ENCODE measurements at places on chromosomes 3 and 15. TPM values are rescaled to one million over a fixed set of nuclear protein-coding genes. Genes with fewer than 3 reads are reported as not detected.

DNA sequence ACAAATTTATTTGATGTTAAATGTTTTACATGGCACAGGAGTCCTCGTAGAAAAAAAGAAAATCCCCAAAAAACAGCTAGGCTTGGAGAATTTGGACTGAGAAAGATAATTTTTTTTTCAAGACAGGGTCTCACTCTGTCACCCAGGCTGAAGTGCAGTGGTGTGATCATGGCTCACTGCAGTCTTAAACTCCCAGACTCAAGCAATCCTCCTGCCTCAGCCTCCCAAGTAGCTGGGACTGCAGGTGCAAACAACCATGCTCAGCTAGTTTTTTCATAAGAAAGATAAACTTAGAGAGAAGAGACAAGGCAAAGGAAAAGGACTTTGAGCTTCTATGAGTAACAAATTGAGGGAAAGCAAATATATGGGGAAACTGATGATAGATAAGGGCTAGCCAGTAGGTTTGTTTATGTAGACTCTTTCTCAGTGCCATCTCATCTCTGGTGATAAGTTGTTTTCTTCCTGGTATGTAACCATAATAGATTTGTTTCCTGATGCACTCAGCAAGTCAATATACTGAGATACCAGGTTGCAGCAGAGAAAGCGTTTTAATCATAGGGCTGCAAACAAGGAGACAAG is 13.1 kb upstream of the TRMT10C start:
- no peak for DNase-seq

DNA sequence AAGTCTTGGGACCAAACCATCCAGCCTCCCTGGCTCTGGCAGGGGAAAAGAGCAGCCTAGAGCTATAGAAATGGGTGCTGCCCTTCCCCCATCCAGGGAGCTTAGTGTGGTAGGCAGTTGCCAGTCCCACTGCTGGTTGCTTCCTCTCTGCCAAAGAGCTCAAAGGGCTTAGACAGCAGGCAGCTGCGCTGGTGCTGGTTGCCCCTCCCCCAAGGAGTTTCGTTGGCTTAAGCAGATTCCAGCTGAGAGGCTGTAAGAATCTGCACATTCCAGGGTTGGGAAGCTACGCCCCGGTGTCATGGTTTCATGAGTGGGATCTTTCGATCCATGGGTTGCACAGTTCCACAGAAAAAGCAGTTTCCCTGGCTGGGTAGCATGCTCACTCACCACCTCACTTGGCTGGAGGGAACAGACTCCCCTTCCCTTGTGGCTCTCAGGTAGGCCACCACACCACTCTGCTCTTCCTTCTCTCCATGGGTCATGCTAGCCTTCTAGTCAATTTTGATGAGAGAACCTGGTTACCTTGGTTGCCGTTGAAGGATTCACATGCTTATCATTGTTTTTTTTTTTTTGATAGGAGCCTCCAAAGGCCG is 195.1 kb downstream of the EPHA6 start:
- DNase-seq: no peak

- no peak for DNase-seq
Observed at GRCh38 chr15:66587749-66588148, 22.0 kb upstream of the LCTL start.

DNA sequence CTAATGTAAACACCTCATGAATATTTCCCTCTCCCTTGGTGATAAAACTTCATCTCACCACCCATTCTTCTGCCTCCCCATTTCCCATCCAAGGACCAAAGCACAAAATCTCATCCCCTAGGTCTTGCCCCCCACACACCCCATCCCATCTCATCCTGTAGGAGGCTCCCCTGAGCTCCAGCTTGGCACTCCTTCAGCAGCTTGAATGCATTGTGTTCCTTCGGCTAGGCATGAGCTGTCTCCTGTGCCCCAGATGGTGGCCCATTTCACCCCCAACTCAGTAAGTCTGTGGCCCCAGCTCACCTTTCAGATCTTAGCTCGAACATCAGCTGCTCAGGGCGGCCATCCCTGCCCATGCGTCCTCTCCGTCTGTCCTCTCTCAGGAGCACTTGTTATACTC is 203.6 kb upstream of the NR2F2 start:
- DNase-seq: no peak

- no peak for DNase-seq
Observed at GRCh38 chr3:172647823-172648222, 63.0 kb downstream of the NCEH1 start.

DNA sequence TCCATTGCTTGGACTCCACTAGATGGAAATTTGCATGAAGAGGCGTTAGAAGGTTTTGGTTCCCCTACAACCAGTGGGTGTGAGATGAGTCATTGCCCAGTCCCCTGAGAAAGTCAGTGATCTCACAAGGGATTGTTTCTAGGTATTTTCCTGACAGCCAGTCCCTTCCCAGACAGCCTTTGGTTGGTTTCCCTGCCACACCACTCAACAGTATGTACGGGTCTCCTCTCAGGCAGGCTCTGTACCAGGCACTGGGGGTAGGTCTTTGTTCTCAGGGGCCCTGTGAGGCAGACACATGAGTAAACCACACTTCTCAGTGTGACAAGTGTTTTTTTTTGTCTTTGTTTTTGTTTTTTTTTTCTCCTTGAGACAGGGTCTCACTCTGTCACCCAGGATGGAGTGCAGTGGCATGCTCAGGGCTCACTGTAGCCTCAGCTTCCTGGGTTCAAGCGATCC is 4.0 kb downstream of the LAMP3 start:
- no peak for DNase-seq

GRCh38 chr3:123258811-123259420 is 57.2 kb downstream of the SEC22A start:
- DNase-seq: no peak

DNA sequence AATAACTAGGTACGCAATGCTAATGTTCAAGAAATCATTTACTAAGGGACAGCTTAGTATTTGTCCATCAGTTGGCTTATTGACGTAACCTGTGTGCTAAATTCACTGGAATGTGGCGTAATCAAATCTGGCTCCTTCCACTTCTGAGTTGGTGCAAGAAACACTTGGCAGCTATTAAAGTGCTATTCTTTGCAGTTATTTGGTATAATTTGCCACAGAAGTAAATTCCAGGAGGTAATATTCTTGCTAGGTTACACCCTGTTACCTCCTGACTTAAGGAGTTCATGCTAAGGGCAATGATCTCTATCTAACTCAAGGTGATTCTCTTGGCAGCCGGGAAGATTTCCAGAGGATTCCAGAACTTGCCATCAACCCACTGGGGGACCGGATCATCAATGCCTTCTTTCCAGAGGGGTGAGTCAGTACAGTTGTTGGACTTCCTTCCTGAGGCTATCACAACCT is 25.5 kb downstream of the CHP1 start:
- no peak for DNase-seq

DNA sequence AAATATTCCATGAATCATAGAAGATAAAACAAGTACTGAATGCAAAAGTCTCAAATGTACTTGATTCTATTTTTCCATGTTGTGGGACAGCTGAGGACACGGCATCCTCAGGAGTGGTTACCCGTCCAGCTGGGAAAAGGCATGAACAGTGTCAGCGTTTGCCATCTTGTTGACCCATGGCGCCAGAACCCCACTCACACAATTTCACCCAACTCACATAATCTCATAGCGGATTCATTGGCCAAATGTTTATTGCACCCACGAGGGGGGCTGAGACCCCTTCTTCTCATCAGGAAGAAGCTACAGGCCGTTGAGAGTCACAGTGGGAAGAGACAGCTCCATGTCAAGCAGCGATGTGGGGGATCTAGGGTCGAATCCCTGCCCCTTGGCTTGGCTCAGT is 72.9 kb downstream of the OCA2 start:
- no peak for DNase-seq

DNA sequence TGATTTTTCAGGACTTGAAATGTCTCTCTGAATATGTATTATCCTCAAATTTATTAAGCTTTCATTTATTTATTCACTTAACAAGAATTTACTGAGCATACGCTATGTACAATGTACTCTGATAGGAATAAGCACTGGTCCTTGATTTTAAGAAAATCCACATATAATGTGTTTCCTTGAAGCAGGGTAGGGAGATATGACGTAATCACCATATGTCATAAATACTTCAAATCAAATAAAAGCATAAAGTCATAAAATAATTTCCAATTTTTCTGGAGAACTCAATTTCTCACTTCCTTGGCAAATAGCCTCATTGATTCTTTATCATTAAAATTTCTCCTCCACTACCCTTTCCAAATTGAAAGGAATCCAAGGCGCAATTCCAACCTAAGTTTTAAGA is 177.8 kb upstream of the GAP43 start:
- DNase-seq: no peak

GRCh38 chr15:64665179-64665578 is 110.2 kb downstream of the RBPMS2 start:
- DNase-seq: no peak

GRCh38 chr15:85490856-85491255 is 110.5 kb downstream of the AKAP13 start:
- DNase-seq: no peak

- DNase-seq: no peak
Observed at GRCh38 chr15:56371495-56372147, 6.4 kb downstream of the TEX9 start.

GRCh38 chr15:52069559-52069958 is 43.0 kb downstream of the BCL2L10 start:
- DNase-seq: no peak

DNA sequence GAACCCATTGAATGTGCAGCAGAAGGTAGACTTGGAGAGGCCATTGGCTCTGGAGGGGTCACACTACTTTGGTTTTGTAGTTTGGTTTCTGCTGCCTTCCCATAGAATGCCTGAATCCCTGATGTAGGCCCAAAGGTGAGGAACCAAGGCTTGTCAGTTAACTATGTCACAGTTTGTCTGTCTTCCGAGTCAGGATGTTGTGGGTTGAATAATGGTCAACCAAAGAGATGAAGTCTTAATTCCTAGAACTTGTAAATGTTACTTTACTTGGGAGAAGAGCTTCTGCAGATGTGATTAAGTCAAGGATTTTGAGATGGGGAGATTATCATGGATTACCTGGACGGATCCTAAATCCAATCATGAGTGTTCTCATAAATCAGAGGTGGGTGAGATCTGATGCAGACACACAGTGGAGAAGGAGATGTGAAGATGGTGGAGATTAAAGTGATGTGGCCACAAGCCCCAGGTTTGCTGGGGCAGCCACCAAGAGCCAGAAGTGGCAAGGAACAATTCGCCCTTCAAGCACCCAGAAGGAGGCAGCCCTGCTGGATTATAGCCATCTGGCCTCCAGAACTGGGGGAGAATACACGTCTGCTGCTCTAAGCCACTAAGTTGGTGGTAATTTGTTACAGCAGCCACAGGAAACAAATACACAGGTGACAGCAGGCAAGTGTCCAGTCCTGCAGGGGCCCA is 2.3 kb upstream of the CCR8 start:
- DNase-seq: no peak

- no peak for DNase-seq
Observed at GRCh38 chr3:185251272-185251671, 2.6 kb downstream of the EHHADH start.

DNA sequence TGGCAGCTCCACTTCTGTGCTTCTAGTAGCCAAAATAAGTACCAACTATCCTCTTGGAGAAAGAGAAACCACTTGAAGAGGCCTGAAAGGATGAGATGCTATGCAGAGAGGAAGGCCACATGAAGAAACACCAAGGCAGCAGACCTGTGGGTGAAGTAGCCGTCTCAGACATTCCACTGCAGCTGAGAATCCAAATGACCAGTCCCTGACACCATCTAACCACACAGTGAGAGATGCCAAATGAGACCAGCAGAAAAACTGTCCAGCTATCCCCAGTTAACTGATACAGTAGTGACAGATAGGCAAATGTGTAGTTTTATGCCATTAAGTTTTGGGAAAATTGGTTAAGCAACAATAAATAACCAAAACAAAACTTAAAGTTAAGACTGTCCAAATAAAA is 47.9 kb upstream of the ZSCAN2 start:
- no peak for DNase-seq

DNA sequence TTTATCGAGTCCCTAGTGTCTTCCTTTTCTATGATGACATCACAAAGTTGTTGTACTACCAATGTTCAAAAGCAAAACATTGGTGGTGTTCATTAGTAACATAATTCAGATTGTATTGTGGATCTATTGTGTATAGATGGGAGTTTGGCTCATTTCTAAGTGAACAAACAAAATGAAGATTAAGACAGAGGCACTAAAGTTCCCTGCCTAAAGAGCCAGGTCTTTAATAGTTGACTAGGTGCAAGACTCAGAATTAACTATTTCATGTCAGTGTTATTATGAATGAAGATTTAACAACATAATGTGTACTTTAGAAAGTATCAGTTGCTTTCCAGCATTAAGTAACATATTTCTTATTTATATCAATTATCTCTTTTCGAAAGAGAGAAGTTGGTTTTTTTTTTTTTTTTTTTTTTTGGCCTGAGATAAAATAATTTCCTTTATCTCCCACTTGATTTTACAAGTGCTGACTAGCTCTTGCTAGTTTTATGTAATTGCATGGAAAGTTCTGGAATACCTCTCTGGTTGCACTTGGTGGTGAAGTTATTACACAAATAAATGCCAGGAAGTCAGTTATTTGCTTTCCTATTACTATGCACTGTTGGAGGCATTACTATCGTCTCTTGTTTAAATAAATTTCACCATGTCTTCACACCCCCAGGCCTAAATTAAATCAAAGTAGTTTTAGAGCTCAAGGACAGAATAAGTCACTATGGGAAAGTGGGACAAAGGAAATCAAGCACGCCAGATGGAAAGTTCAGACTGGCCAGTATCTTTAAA is 48.7 kb downstream of the NAALADL2 start:
- DNase-seq: no peak

DNA sequence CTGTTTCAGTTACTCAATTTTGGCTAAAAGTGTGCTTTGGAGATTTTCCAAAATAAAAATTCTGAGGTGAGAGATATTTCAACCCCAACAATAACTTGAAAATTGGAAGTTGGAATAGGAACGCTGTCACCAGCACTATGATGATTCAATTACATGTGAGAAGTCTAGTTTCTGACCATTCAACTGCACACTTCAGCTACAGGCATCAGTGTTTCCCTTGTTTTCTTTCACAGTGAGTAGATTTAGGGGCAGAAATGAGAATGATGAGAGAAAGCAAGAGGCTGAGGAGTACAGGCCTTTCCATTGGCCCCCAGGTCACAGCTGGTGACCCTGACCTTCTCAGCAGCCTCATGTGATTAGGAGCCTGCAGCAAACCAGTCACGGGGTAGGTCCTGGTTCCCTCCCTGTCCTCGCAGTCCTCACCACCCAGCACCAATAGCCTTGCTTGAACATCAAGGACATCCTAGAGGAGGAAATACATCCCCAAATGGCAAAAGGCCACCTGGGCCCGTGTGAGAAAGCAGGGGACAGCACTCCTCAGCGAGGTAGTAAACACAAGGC is 10.0 kb upstream of the FILIP1L start:
- no peak for DNase-seq

- DNase-seq: no peak
Observed at GRCh38 chr15:74657846-74658245, 38.0 kb downstream of the EDC3 start.

Gene WDR93
- not detected for total RNA-seq

Gene ADPRH
- 15.0 TPM for total RNA-seq

Gene TTLL13
- total RNA-seq: not detected

Gene ETV5
- total RNA-seq: 10.3 TPM

Gene DNAH12
- total RNA-seq: not detected

Gene MESP2
- total RNA-seq: not detected

Gene TSPAN3
- total RNA-seq: 218 TPM

Gene CCRL2
- total RNA-seq: 13.1 TPM

Gene TIMP4
- total RNA-seq: 145 TPM

Gene ZBED2
- total RNA-seq: not detected
